ENCODE measurements at places on chromosomes 16 and 17. TPM values are rescaled to one million over a fixed set of nuclear protein-coding genes. Genes with fewer than 3 reads are reported as not detected.

DNA sequence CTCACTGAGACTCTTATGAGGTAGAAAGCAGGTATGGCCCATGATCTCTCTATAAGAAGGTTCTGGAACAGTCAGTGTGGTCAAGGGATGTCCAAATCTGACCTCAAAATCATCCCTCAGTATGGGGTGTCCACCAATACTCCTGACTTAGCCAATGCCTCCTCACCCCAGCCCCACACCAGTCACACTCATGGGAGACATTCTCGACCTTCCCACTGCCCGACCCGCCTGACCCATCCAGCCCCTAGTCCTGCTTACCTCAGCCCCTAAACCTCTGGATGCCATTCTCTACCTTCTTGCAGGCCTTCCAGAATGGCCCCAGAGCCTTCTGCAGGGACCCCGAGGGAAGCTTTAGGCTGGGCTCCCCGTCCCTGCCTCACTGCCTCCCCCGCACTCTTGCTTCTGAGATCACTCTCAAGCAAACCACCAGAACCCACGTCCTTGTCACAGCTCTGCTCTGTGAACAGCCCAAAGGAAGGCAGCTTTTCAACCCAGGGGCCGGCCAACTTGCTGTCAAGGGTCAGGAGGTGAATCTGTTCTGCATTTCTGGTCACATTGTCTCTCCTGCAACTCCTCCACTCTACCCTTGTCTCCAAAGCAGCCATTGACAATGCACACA, 44.9 kb upstream of the RBFOX3 start:
- DNase-seq: no peak

DNA sequence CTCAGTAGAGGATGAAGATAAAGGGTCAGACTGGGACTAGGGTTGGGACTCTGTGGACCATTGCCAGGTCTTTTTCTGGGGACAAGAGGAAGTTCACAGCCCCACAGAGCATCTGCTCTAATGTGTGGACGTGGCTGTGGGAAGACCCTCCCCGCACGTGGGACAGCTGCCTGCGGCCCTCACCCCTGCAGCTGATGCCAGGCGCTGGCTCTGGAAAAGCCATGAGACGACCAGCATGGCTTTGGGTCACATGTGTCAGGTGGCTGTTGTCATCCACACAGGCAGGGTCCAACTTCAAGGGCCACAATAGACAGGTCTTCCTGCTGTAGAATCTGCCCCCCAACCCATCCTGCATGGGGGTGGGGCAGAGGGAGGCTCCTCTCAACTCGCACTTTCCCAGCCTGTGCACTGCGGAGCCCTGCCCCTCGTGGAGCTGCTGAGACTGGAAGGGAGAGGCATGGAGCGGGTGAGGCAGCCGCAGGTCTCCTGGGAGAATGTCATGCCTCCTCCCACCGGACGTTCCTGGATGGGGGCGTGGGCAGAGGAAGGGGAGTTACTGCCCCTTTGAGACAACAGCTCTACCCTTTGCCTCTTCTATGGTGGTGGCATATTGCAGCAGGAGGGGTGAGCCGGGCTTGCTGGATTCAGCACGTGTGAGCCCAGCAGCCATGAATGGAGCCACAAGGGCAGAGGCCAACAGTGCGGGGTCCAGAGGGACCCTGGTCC, 53.4 kb downstream of the PIMREG start:
- peak; percentile 13 for DNase-seq

ATP2A3 gene
- total RNA-seq: 276 TPM

SLC5A10 gene
- total RNA-seq: 0.31 TPM

DNA sequence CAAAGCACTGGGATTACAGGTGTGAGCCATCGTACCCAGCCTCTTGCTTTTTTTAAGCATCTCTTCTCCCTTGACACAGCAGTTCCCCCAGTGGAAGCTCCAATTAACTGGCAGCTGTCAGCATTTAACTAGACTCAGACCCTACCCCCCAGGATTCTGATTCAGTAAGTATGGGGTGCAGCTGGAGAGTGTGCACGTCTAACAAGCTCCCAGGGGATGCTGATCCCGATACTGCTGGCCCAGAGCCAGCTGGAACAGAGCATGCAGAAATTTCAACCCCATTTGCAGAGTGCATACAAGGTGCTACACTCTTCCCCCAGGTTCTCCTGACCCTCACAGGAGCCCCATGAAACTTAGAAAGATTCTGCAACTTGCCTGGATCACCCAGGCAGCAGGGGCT, 27.7 kb upstream of the BCO1 start:
- DNase-seq: no peak

- DNase-seq: peak; percentile 68
These were observed 52.4 kb downstream of the WDR45B start for GRCh38 chr17:82595893-82596292.

OMG gene
- total RNA-seq: not detected

- no peak for DNase-seq
These were observed 122.7 kb upstream of the ZFHX3 start for GRCh38 chr16:73170612-73171038.

GRCh38 chr17:17118399-17118798, 76.1 kb downstream of the MPRIP start:
- no peak for DNase-seq

DNA sequence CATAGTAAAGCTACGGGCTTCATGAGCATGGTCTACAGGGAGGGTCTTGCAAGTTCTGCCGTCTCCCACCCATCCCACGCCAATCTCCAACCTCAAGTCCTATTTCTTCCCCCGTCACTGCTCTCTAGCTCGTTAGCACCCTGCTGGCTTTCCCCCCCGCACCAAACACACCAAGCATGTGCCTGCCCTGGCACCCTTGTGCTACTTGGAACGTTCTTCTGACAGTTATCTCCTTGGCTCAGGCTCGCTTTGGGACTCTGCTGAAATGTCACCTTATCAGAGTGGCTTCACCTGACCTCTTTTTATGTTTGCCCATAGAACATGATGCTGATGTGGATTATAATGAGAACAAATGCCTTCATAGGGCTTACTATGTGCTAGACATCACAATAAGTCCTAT, 21.9 kb downstream of the GLYR1 start:
- no peak for DNase-seq

DNA sequence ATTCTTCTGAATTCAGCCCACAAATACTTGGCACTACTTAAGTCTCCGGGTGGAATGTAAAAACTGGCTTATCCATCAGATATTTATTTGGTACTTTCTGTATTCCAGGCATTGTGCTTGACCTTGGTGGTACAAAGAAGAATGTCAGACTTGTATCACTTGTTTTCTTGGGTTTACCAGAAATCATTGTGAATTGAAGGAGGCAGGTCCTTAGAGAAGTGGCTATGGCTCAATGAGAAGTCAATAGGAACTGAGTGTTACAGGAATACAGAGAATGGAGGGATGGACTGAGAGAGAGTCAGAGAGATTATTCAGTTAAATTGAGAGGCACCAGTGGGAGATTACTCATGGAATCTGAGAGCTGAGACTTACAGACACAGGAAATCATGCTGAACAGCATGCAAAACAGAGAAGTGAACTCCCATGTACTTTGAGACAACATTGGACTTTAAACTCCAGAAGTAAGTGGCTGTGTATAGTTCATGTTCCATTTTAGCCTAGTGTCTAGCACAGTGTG, 704.1 kb downstream of the CDH11 start:
- DNase-seq: no peak

CRYBA1 gene
- not detected for total RNA-seq

DNA sequence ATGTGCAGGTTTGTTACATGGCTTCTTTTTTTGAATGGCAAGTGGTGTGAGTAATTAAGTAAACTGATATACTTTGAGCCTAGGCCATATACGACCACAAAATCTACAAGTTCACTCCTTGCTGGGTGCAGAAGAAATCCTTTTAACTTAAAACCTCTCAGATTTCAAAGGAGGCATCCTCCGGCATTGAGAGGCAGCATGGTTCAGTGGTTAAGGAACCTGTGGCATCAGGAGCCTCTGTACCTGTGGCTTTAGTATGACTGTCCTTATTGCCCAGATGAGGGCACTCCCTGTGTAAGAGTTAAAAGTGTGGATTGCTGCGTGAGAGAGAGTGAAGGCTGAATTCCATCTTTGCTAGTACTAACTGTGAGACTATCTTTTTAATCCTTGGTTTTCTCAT, 3.3 kb downstream of the NLRP1 start:
- no peak for DNase-seq

DNA sequence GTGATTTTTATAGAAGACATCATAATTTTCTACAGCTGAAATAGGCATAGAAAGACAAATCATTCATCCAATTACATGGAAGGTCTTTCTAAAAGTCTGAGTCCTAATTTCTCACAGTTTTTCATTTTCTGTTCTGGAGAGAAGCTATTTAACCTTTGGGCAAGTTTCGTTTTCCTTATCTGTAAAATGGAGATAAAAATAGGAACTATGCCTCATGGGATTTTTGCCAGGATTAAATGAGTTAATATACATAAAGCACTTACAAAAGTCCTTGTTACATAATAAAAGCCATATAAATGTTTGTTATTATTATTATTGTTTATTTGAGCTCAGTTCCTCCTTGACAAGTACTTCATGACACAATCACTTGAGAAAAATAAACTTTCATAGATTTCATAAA, 121.4 kb downstream of the SKAP1 start:
- no peak for DNase-seq

DNA sequence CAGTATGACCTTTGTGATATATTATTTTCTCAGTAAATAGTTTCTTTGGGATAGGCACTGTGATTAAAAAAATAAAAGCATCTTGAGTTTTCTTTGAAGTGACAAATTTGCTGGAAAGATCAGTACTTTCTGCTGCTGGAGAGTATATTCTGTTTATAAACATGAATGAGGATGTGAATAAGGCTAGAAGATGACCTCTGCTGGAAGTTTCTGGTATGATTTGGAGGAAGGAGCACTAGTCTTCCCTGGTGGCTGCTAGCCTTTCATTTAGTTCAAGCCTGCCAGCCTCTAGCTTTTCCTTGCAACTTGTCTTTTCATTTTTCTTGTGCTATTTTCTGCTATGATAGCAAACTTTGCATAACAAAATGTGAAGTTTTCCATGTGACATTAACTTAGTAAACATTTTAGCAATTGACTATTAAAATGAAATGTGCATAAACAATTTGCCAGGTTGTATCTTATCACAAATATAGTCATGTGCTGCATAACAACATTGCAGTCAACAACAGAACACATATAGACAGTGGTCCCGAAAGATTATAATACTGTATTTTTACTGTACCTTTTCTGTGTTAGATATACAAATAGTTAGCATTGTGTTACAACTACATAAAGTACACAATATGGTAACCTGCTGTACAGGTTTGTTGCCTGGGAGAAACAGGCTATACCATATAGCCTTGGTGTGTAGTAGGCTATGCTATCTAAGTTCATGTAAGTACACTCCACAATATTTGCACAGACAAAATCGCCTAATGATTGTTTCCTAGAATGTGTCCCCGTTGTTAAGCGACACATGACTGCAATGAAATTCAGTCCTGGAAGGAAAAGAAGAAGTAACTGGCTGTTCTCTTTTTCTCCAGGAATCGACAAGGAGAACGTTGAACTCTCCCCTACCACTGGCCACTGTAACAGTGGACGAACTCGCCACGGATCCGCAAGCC, 18.1 kb upstream of the RAB11FIP4 start:
- no peak for DNase-seq

GRCh38 chr16:23801378-23801777, 34.4 kb upstream of the PRKCB start:
- DNase-seq: peak; percentile 77

DNA sequence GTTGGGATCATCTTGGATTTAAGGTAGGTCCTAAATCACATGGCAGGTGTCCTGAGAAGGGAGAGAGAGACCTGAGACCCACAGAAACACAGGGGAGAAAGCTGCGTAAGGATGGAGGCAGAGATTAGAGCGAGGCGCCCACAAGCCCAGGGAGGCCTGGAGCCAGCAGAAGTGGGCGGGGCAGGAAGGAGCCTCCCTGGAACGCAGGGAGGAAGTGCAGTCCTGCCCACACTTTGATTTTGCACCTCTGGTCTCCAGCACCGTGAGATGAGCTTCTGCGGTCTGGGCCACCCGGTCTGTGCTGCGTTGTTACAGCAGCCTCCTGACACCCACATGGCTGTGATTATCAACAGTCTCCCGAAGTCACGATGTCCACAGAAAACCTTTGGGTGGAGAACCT, 6.4 kb downstream of the DNASE1L2 start:
- DNase-seq: no peak

GRCh38 chr17:34241062-34241461, 14.0 kb upstream of the CCL2 start:
- no peak for DNase-seq

- DNase-seq: no peak
These were observed 12.7 kb upstream of the HERPUD1 start for GRCh38 chr16:56919099-56919800.

- DNase-seq: no peak
These were observed 7.1 kb upstream of the CNP start for GRCh38 chr17:41959336-41960095.

GRCh38 chr16:84104231-84104630, 12.5 kb downstream of the MBTPS1 start:
- DNase-seq: no peak

- DNase-seq: no peak
These were observed 7.7 kb downstream of the NDUFAF8 start for GRCh38 chr17:81246679-81247338.

Data from left colon (tissue), 2 donors.